Activated CD4-positive, alpha-beta T cell treated with anti-CD3 and anti-CD28 coated beads, Interleukin-2, amount 50 U/mL, for 48 hours (primary cell): ENCODE measurements at places on chromosomes 3 and 15.

- DNase-seq = no peak
Measured at GRCh38 chr3:132038198-132038825, 3.5 kb upstream of the CPNE4 start.

- DNase-seq = no peak
Measured at GRCh38 chr3:63095-63765, 133.3 kb upstream of the CHL1 start.

DNA sequence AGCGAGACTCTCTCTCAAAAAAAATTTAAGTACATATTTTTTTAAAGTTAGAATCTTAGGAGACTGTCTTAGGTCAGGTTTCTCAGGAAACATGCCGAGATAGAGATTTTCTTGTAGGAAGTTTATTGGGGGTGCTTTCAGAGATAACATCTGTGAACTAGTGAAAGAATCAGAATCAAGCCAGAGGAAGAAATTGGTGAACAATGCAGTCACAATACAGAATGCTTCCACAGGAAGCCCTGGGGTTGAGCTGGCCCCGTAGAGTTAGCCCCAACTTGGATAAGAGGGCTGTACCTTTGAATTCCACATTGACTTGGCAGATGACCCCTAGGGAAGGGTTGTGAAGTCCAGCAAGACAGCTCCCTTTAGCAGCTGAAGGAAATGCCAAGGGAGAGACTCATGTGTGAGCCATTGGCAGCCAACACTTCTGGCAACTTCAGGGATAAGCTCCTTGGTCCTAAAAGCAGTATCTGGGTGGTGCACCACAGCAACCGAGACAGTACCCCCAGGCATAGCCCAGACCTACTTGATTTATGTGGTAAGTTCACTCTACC lies 7.1 kb upstream of the PLCB2 start:
- no peak for DNase-seq

DNA sequence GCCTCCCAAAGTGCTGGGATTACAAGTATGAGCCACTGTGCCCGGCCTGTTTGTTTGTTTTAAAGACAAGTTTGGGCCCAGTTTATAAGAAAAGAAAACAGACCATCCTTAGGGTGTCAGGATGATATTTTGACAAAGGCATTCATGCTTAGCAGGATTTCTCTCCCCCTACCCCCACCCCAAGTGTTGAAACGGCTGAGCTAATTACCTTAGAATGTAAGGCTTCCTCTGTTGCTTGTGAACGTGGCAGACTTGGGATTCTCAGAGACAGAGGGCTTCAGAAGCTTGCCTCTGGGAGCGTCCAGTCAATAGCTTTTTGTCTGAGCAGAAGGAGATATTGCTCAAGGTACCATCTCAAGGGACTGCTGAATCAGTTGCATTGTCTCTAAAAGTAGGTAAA lies 24.0 kb downstream of the FLNB start:
- DNase-seq = no peak

- DNase-seq = no peak
Measured at GRCh38 chr15:90512276-90512675, 17.4 kb upstream of the CRTC3 start.

GRCh38 chr3:183134844-183135243 lies 27.7 kb downstream of the LAMP3 start:
- DNase-seq = no peak

DNA sequence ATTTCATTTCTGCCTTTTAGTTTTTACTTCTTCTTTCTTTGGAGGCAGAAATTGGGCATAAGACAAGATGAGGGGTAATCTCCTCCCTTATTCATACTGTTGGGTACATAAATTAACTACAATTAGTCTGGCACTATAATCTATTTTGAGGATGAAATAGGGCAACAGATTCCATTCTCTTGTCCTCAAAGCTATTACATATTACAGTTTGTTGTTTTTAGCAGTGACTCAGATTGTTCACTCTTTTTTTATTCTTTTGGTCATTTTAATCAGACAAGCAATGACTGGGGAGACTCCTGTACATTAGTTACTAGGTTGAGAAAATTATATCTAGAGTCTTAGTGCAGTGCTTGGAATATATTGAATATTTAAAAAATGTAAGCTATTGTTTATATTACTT lies 556.0 kb downstream of the OTOL1 start:
- no peak for DNase-seq

DNA sequence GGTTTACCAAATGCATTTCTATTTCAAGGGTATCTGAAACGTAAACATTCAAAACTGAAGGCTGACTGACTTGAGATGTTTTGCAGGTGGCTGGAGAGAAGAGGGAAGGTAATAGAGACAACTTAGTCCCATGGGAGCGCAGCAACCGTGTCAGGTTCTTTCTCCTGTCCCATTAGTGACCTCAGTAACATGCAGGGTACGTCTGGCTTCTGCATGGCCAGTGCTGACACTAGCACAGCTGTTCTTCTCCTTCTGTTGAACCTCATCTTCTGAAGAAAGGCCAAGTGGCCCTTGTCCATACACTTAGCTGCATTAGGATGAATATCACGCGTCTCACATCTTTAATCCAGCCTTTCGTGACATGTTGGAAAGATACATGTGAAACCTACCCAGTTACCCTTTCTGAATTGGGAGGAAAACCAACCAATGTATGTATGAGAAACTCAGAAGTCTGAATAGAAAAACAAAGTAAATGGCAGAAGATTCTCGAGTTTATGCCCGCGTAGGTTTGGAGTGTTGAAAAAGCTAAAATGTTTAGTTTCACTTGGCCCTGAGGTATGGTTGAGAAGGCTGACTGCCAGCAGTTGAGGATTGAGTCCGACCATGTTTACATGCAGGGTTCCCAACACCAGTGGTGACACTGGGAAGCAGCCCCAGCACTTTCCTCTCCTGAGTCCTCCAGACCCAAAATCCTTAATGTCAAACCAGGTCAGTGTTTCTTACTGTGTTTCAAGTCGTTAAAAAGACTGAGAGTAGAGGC lies 10.3 kb downstream of the NCBP2 start:
- no peak for DNase-seq

DNA sequence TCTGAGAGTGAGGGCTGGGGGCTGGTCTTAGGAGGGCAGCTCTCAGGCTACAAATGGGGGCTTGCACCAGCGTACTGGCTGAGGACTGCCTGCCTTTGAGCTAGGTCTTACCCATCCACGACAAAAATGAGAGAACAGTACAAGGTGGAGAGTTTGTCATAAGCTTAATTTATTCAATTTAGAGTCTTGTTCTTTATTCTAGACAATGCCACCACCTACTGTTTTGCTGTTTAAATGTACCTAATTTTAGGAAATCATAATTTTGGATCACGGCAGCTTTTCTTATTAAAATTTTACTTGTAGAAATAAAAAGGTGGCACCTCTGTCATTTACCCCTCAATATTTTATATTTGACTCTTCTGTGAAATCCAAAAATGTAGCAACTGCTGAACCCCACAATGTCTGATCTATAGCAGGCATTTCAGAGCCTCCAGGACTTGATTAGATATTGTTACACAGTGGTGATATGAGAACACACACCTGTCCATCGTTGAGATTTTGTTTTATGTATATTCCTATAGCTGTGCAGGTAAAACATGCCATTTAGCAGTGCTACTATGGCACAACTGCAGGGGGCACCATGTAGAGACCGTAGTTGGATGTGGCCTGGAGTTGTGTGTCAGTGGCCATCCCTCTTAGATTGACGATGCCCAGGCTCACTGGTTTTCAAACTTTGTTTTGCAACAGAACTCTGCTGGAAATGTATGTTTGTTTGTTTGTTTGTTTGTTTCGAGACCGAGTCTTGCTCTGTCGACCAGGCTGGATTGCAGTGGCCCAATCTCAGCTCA lies 88.6 kb downstream of the SLCO3A1 start:
- DNase-seq = no peak

DNA sequence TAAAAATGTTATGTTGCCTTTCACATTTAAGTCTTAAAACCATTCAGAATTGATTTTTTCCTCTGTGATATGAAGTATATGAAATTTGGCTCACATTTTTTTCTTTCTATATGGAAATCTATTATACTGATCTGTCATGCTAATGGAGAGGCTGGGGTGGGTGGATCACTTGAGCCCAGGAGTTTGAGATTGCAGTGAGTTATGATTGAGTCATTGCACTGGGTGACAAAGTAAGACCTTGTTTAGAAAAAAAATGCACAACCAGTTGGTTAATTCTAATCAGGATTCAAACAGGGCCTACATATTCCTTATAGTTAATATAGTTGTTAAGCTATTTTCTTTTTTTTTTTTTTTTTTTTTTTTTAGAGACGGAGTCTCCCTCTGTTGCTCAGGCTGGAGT lies 230.5 kb downstream of the MFSD1 start:
- no peak for DNase-seq

DNA sequence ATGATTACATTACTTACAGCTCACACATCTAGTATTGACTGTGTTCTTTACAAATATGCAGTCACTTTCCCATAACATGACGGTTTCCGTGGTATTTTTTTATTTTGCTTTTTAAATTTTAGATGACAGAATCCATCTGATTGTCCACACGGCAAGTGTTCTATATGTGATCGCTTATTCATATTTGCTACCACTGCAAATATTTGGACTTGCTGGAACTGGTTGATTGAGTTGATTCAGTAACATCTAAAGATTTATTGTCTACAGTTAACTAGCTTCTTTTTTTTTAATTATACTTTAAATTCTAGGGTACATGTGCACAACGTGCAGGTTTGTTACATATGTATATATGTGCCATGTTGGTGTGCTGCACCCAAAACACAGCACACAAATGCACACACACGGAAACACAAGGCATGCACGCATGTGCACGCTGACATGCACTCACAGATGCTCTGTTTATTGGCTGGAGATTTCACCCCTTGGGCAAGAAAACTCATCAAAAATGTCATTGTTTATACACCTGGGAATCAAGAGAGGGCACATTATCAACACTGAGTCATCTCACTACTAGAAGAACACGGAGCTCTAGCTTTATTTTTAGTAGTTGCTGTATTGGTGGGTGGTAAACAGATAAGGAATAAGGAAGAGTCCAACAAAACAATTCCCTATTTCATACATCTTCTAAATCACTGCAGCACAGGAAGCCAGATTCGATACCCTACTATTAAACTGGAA lies 16.4 kb downstream of the ARRDC4 start:
- no peak for DNase-seq
